ENCODE measurements at places on chromosomes 6 and 20.

DNA sequence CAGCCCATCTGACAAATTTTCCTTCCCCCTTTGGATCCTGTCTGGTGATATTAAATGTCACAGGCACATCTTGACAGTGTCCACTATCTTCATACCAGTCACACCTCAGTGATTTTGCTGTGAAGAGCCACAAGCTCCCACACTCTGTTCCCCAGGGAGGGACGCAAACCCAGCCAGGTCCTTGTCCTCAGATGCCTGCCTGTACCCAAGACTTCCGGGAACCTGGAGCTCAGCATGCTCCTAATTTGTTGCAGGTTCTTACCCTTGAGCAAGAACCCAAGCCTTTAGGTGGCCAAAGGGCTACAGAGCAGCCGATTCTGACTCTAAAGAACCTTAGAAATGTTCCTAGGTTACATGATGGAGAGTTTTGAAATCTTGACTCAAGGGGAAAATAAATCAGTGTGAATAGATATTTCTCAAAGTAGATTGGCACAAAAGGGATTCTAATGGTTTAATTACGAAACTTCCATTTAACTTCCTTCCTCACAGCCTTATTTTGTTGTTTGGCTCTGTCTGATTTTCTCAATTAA is 66.2 kb upstream of the MTHFD1L start:
- peaks cover 3% of the 10 kb centered on the region for H3K36me3 ChIP-seq
- H3K27ac ChIP-seq: no peak overlapping the region
- DNase-seq: no peak
- H3K4me1 ChIP-seq: no peaks in the 10 kb centered on the region
- no peaks in the 10 kb centered on the region for H3K27me3 ChIP-seq
- no peak overlapping the region for H3K4me3 ChIP-seq

DNA sequence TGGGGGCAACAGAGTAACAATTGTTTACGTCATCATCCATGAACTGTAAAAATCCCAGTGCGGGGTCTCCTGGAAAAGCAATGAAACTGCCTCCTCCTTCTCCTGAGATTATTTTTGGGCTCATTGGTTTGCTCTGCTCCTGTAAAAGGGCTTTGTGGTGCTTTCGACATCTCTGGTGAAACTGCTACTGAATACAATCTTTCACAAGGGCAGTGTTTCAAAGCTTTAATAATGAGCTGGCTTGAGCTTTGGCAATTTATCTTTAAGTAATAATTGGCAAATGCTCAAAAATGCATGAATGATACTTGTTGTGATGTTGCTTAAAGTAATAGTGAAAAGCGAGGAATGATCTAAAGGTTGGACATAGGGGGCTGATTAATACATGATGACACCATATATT is 43.5 kb upstream of the ENPP1 start:
- no peak overlapping the region for H3K4me3 ChIP-seq
- no peaks in the 10 kb centered on the region for H3K27me3 ChIP-seq
- no peak for DNase-seq
- peaks cover 11% of the 10 kb centered on the region for H3K4me1 ChIP-seq
- H3K36me3 ChIP-seq: no peaks in the 10 kb centered on the region

DNA sequence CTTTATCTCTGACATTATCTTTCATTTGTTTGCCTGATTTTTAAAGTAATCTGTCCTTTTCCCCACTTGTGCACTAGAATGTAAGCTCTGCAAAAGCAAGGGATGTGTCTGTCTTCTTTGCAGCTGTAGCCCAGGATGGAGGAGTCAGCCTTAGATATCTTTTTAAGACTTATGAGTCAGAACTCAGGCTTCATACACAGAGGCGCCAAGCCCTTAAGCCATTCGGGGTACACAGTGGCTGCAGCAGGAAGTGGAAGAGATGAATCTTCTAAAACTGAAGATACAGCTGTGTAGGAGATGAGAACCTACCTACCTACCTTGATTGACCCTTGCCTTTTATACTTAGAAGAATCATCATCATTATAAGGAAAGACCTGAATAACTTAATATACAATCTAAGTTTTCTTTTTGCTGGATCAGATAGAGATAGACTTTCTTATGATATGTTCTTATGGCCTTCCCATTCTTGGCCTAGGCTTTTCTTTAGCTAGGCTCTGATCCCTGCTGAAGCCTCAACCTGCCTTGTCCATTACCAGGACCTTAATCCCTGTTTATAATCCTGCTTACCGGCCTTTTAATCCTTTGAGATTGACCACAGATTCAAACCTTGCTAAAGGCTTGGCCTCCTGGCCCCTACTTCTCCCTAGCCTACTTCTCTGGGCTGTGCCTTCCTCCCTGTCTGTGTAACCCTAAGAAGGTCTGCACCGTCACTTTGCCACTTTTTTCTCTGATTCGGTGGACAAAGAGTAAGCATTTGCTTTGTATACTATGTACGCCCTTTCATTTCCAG is 304.5 kb downstream of the PRL start:
- no peaks in the 10 kb centered on the region for H3K36me3 ChIP-seq
- DNase-seq: no peak
- H3K4me3 ChIP-seq: no peak overlapping the region
- no peak overlapping the region for H3K27ac ChIP-seq
- no peaks in the 10 kb centered on the region for H3K27me3 ChIP-seq

- no peaks in the 10 kb centered on the region for H3K36me3 ChIP-seq
- H3K4me1 ChIP-seq: peaks cover 5% of the 10 kb centered on the region
- no peak for DNase-seq
- H3K27me3 ChIP-seq: peaks cover 25% of the 10 kb centered on the region
- H3K4me3 ChIP-seq: no peak overlapping the region
These were observed 4.8 kb upstream of the STX11 start for GRCh38 chr6:144145541-144145940.

DNA sequence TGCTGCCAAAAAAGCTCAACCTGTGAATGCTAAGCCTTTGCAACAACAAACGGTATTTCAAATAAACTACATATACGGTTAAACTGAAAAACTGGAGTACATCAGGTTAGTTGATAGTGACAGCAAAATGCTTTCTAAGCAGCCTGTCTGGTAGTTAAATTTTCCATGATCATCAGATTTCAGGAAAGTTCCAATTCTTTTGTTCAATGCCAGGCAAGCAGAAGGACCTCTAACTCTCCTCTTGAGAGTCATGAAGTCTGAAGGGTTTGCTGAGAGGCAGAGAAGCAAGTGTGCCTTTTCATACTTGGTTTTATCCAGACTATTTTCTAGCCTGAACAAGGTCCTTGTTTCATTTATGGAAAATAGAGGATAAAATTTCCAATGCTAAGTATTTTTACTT is 4.5 kb downstream of the FLRT3 start:
- H3K36me3 ChIP-seq: peaks cover 6% of the 10 kb centered on the region
- H3K27me3 ChIP-seq: no peaks in the 10 kb centered on the region
- peaks cover 3% of the 10 kb centered on the region for H3K4me1 ChIP-seq
- no peak overlapping the region for H3K27ac ChIP-seq
- no peak for DNase-seq
- H3K4me3 ChIP-seq: peak overlapping the region; percentile 66

GRCh38 chr6:137823826-137824555 is 43.1 kb upstream of the TNFAIP3 start:
- H3K4me1 ChIP-seq: no peaks in the 10 kb centered on the region
- H3K27ac ChIP-seq: peak overlapping the region; percentile 16
- no peaks in the 10 kb centered on the region for H3K36me3 ChIP-seq
- no peak for DNase-seq

DNA sequence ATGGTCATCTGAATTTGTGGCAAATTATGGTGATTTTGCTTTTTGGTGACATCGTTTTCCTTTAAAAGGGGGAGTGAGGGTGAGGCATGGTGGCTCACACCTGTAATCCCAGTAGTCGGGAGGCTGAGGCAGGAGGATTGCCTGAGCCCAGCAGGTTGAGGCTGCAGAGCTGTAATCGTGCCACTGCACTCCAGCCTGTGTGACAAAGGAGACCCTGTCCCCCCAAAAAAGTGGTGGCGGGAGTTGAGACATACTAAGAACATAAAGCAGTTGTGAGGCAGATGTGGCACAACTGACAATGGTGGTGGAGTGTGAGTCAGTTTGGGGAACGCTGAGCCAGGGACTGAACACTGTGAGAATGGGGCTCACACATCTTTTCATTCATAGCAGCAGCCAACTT is 45.5 kb downstream of the ADNP start:
- no peak for DNase-seq
- H3K4me1 ChIP-seq: no peaks in the 10 kb centered on the region

DNA sequence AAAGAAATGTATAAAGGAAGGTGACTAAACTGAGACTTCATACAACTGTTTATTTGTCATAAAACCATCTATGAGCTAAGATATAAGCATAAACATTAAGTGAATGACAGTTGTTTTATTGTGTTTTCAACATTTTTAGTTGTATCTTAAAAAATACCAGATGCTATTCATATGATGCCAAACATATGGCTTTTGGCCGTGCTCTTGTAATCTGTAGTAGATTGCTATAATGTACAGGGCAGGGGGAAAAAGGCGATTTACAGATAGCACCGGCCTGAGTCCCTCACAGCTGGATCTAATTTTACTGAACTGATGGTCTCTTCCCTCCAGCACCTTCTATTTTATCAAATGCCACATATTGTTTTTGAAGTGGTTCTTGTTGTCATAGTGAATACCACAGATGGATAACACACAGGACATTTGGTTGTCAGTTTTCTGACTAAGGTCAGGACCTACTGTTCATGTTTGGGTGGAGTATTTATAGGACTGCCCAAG is 48.2 kb downstream of the CENPW start:
- no peak for DNase-seq
- no peaks in the 10 kb centered on the region for H3K4me1 ChIP-seq
- no peaks in the 10 kb centered on the region for H3K27me3 ChIP-seq

- no peaks in the 10 kb centered on the region for H3K36me3 ChIP-seq
- no peaks in the 10 kb centered on the region for H3K4me1 ChIP-seq
- no peak for DNase-seq
- H3K4me3 ChIP-seq: no peak overlapping the region
- H3K27ac ChIP-seq: no peak overlapping the region
- H3K27me3 ChIP-seq: no peaks in the 10 kb centered on the region
These were observed 143.6 kb upstream of the GJE1 start for GRCh38 chr6:141988954-141989705.

DNA sequence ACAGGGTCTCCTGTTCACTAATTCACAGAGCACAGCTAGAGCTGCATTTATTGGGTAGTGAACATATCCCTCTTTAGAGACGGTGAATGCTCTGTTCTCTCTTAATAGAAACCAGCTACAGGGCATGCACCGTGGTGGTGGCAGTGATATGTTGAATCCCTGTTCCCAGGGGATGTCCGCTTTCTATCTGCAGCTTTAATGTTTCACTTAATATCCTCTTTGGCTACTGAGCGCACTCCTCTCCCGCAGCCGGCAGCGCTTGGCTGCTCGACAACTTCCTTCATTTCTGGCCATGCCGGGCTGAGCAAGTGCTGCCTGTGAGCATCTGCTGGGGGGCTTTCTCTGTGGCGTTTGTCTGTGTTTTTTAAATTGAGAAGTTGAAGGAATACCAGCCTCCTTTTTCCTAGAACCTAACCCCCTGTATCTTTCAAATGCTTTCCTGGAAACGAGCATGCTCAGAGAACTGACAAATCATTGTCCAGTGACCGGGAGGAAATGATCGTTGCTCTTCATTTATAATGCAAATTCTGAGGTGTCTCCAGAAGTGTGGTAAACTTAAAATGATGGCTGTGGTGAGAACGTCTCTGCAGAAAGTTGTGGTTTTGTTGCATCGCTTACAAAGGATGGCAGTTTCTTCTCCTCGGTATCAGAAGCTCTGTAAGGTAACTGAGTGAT is 297.9 kb downstream of the UTRN start:
- H3K27ac ChIP-seq: no peak overlapping the region
- H3K4me3 ChIP-seq: no peak overlapping the region
- H3K4me1 ChIP-seq: no peaks in the 10 kb centered on the region
- peaks cover 4% of the 10 kb centered on the region for H3K36me3 ChIP-seq
- DNase-seq: peak; percentile 22
- no peaks in the 10 kb centered on the region for H3K27me3 ChIP-seq

GRCh38 chr6:158717341-158718330 is 67.8 kb downstream of the SYTL3 start:
- no peaks in the 10 kb centered on the region for H3K36me3 ChIP-seq
- no peak for DNase-seq

- H3K36me3 ChIP-seq: no peaks in the 10 kb centered on the region
- no peaks in the 10 kb centered on the region for H3K27me3 ChIP-seq
- H3K4me1 ChIP-seq: no peaks in the 10 kb centered on the region
These were observed 97.6 kb downstream of the MRPL14 start for GRCh38 chr6:44029444-44030185.

GRCh38 chr6:67345946-67346345 is 1289.1 kb upstream of the ADGRB3 start:
- H3K4me3 ChIP-seq: no peak overlapping the region
- no peak overlapping the region for H3K27ac ChIP-seq
- no peaks in the 10 kb centered on the region for H3K36me3 ChIP-seq
- H3K27me3 ChIP-seq: no peaks in the 10 kb centered on the region
- no peaks in the 10 kb centered on the region for H3K4me1 ChIP-seq

- H3K36me3 ChIP-seq: no peaks in the 10 kb centered on the region
- DNase-seq: no peak
- no peaks in the 10 kb centered on the region for H3K4me1 ChIP-seq
- H3K27ac ChIP-seq: no peak overlapping the region
- H3K27me3 ChIP-seq: no peaks in the 10 kb centered on the region
These were observed 89.2 kb downstream of the UST start for GRCh38 chr6:148835920-148836441.

- no peak overlapping the region for H3K27ac ChIP-seq
- H3K4me1 ChIP-seq: peaks cover 3% of the 10 kb centered on the region
- no peak for DNase-seq
- no peaks in the 10 kb centered on the region for H3K36me3 ChIP-seq
- H3K4me3 ChIP-seq: no peak overlapping the region
These were observed 12.7 kb downstream of the COL9A3 start for GRCh38 chr20:62829231-62830230.

DNA sequence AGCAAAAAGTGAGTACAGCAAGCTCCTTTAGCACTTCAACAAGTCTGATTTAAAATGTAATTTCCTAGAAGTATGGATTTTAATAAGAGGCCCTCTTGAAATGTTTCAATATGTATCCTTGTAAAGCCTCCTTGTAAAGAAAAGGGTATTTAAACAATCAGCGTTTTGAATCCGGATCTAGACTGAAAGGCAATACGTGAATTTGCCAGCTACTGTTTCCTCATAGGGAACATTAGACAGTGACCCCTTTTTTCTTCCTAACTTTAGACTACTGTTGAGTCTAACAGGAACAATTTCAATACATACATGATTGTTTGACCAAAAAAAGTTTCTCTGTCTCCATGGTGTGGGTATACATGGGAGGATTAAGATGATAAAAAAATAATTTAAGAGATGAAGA is 395.0 kb downstream of the TFAP2A start:
- H3K4me3 ChIP-seq: no peak overlapping the region
- H3K36me3 ChIP-seq: no peaks in the 10 kb centered on the region
- H3K27me3 ChIP-seq: no peaks in the 10 kb centered on the region
- H3K4me1 ChIP-seq: no peaks in the 10 kb centered on the region
- no peak for DNase-seq

DNA sequence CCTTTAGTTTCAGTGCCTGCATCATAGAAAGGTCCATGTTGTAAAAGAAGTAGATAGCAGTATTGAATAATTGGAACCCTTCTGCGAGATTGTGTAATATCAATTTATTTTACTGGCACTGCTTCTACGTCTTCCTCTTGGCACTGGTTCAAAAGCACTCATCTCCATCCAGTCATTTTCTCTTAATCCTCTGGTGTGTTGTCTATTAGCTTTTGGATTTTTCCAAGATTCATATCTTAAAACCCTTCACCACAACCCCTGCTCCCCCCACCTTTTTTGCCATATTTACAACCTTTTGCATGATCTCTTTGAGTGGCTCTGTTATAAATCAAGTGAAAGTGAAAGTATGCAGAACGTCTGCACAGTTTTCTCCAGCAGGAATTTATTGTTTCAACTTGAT is 76.6 kb upstream of the HSF2 start:
- no peak for DNase-seq
- H3K4me3 ChIP-seq: no peak overlapping the region
- H3K4me1 ChIP-seq: no peaks in the 10 kb centered on the region
- no peak overlapping the region for H3K27ac ChIP-seq
- H3K36me3 ChIP-seq: no peaks in the 10 kb centered on the region

Data from large intestine (tissue), 12 donors.